ENCODE measurements at places on chromosomes 7 and 10.
A peak's percentile ranks its signal among the peaks of the same experiment; 100 is the strongest.

GRCh38 chr7:47000561-47000960 is 581.4 kb downstream of the TNS3 start:
- DNase-seq, result peak; percentile 31

GRCh38 chr7:116525298-116525912 is 569 bp downstream of the CAV1 start:
- DNase-seq, result peak; percentile 31

- no peak for DNase-seq
Observed at GRCh38 chr7:129189661-129190310, 1.4 kb downstream of the SMO start.

GRCh38 chr7:112157072-112157471 is 49.1 kb downstream of the DOCK4 start:
- DNase-seq, result peak; percentile 71

DNA sequence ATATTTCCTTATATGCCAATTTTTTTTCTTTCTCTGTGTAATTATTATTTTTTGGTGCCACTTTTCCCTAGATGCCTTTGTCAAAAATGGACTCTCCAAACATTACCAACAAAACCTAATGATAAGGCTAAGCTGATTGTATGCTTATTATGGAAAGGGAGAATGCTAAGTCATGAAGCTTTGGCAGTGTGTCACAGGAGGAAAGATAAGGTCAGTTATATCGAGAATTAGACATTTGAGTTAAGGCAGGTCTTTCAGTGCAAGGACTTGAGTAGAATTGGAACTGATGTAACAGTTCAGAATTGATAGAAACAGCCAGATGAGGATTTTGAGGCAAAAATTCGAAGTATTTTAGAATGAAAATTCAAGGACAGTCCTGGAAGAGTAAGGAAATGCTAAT is 16.8 kb upstream of the MALRD1 start:
- no peak for DNase-seq

- no peak for DNase-seq
Observed at GRCh38 chr10:29131952-29132547, 156.8 kb upstream of the LYZL1 start.

- DNase-seq, result no peak
Observed at GRCh38 chr7:117888627-117889026, 15.4 kb upstream of the CTTNBP2 start.

- no peak for DNase-seq
Observed at GRCh38 chr10:72638586-72639440, 12.9 kb upstream of the MICU1 start.

- DNase-seq, result peak; percentile 27
Observed at GRCh38 chr10:5589011-5589660, 64.4 kb downstream of the CALML3 start.

DNA sequence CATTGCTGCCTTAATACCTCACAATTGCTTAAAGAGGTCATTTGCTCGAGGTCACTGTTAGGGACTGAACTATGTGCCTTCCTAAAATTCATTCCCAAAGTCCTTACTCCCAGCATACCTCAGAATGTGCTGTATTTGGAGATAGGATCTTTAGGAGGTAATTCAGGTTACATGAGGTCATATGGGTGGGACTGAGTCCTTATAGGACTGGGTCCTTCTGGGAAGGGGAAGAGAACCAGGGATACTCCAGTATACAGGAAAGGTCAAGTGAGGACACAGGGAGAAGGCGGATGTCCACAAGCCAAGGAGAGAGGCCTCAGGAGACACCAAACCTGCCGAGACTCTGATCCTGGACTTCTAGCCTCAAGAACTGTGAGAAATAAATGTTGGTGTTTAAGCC is 253.3 kb downstream of the PRPF18 start:
- DNase-seq, result no peak

DNA sequence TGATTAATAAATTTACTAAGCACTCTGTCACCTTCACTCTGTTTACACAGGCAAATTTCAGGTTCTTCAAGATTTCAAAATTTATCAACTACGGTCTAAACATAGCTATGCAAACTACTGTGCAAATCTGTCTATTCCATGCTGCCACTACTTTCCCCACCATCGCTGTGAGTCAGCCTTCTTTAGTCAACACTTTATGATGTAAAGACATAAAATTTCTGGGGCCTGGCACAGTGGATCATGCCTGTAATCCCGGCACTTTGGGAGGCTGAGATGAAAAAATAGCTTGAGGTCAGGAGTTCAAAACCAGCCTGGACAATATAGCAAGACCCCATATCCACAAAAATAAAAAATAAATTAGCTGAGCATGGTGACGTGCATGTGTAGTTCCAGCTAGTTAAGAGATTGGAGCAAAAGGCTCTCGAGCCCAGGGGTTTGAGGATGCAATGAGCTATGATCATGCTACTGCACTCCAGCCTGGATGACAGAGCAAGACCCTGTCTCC is 42.6 kb downstream of the CNOT4 start:
- DNase-seq, result peak; percentile 92

DNA sequence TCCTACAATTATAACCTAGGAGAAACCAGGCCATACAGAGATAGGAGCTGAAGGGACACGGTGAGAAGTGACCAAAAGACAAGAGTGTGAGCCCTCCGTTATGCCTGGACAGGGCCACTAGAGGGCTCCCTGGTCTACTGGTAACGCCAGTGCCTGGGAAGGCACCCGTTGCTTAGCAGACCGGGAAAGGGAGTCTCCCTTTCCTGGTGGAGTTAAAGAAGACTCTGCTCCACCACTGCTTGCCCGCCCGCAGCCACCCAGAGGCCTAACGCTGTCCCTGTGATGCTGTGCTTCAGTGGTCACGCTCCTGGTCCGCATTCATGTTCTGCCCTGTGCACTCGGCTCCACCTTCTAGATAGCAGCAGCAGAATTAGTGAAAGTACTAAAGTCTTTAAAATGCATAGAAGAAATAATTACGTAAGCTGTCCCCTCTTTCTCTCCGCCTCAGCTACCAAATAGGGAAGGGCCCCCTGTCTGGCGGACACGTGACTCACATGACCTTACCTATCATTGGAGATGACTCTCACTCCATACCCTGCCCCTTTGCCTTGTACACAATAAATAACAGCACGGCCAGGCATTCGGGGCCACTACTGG is 34.8 kb downstream of the GRID2IP start:
- DNase-seq, result peak; percentile 84

DNA sequence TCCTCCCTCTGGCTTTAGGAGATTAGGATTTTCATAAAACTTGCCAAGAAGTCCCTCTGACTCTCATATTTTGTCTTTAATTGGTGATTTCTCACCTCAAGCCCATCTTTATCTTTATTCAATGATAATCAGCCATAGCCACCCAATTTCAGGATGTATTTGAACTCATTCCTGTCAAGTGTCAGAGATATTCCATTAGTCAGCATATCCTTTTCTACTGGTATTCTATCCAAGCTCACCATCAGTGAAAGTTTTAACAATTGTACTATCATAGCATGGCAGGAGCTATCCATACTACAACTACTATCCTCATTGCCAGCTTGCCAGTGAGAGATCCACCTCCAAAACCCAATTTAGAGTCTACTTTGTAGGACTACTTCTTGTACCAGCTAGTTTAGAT is 114.6 kb downstream of the GNAI1 start:
- no peak for DNase-seq

DNA sequence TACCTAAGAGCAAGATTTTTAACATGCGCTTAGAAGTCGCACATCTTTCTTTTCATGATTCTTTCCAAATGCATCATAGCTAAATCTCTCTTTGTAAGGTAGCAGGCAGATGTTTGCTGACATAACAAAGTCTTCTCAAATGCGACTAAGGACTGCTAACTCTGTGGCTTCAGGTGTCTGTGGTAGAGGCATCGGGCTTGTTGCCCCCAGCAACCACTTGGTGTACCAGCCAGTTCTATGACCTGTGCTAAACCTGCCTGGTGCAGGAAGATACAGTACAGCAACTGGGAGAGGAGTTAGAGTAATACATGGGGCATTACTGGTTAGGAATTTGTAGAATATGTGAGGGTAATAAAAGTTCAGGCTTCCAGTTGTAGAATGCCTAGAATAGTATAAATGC is 654.1 kb downstream of the NRG3 start:
- DNase-seq, result no peak

DNA sequence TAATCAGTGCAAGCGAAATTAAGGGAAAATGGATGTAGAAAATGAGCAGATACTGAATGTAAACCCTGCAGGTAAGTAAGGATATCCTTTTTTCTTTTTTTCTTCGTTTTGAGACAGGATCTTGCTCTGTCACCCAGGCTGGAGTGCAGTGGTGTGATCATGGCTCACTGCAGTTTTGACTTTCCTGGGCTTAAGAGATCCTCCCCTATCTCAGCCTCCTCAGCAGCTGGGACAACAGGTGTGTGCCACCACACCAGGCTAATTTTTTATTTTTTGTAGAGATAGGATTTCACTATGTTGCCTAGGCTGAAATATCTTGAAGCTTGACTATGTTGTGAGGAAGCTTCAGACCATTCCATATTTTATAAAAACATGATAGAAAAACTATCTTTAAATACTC is 4.3 kb downstream of the PDCD4 start:
- no peak for DNase-seq

GRCh38 chr10:76010703-76011102 is 579.3 kb downstream of the LRMDA start:
- DNase-seq, result no peak

GRCh38 chr7:121576148-121576917 is 180.2 kb upstream of the FAM3C start:
- DNase-seq, result no peak

DNA sequence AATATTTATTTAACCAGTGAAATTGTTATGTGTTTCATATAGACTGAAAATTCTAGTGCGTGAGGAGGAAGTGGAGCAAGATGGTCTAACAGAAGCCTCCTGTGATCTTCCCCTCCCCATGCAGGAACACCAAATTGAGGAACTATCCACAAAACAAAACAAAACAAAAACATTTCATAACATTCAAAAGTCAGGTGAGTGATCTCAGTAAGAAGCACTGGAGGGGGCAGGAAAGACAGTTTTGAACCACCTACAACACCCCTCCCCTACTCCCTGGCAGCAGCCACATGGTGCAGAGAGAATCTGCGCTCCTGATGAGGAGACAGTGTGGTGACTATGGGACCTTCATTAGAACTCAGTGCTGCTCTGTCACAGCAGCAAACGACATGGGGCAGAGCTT is 221.9 kb upstream of the SEMA3C start:
- no peak for DNase-seq

DNA sequence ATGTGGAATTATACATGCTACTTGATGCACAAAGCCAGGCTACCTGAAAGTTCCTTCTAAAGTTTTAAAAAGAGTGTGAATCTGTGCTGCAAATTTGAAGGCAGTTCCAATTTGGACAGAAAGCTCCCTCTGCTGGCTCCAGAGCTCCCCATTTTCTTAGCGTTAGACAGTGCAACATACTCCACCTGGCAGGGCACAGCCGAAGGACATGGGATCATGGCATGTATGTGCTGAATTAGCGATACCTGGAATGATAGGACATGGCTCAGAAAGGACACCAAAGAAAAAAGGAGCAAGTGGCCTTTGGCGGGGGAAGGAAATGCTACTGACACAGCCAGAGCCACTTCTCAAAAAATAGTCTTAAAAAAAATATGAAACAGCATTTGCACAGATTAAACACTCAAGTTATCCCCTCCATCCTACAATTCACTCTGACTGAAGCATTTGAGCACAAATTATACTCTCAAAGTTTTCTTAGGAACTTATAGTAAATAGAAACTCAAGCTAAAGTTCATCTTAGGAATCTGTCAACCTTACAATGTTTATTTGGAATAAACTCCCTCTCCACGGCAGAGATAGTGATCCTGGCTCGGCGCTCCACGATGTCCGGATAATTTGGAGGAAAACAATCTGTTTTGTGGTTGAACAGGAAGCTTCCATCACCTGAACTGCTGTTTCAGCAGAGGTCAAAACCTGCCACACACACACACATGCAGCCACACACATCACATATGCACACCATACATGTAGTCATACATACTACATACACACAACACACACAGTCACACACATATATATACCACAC is 80.0 kb downstream of the C7orf25 start:
- peak; percentile 70 for DNase-seq

- DNase-seq, result no peak
Observed at GRCh38 chr7:107173691-107174406, 5.0 kb downstream of the HBP1 start.

- no peak for DNase-seq
Observed at GRCh38 chr7:79352323-79352722, 101.1 kb downstream of the MAGI2 start.

- DNase-seq, result no peak
Observed at GRCh38 chr10:68367121-68367520, 34.4 kb upstream of the PBLD start.
